Eye (tissue), 1 donor: ENCODE measurements at places on chromosomes 1 and 21.

DNA sequence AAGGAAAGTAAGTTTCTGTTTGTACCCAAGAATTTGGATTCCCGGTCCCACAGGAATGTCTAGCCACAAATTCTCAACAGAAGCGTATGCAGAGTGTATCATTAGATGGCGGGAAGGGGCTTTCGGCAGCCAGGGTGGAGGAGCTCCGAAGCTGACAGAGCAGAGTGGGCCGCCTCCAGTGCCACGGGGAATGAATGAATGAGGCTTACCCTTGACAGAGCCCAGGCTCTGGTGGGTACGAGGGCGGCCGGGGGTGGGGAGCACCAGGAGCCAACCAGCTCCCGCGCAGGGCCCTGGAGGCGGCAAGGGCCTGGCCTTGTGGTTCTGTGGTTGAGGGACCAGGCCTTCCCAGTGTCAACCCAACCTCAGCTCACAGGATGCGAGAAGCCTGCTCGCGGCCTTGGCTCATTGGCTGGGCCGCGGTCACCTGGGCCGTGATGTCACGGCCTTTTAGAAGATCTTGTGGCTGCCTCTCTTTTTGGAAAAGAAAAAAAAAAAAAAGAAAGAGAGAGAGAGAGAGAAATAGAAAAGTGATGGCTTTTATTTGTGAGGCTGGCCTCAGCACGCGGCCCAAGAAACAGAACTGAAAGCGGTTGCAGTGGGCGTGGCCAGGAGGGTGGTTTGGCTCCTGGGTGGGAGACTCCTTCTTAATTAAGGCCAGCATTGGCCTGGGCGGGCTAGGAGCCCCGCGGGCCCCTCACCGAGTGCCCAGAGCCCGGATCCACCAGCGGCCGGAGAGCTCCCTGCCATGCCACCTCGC is 34.9 kb upstream of the RUNX3 start:
- DNase-seq = peak; percentile 41

DNA sequence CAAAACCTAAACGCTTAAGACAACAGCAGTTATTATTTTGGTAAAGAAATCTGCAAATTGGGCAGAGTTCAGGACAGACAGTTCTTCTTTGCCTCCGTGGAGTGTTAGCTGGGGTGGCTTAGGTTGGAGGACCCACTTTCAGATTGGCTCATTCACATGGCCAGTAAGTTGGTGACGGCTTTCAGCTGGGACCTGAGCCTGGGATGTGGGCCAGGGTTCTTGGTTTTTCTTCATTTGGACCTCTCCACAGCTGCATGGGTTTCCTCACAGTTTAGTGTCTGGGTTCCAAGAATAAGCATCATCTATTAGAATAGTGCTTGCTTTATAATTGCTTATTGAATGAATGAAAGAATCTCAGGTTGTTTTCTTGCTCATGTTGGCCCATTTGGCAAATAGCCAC is 72.2 kb downstream of the ATF6 start:
- no peak for DNase-seq

DNA sequence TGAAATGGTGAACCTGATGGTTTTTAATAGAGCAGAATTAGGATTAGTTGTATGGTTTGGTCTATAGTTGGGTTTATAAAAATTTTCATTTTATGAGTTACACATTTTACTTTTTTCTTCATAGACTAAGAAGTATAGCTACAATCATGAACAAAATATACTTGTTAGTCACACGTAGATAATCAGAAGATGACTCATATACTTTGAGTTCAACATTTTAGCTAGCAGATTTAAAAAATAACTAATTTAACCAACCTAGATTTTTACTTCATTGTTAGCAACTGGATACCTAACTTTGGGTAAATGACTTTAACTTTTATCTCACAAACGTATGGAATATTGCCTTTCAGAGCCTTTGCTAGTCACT is 27.9 kb downstream of the MORC3 start:
- DNase-seq = no peak

DNA sequence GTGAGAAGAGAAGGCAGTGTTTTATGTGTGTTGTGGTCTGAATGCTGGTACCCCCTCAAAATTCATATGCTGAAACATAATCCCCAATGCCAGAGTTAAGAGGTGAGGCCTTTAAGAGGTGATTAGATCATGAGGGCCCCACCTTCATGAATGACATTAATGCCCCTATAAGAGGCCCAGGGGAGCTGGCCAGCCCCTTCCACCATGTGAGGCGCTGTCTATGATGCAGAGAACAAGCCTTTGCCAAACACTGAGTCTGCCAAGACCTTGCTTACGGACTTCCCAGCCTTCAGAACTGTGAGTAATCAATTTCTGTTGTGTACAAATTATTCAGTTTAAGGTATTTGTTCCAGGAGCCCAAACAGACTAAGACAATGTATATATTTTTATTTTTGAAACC is 20.2 kb downstream of the CAPZB start:
- DNase-seq = no peak

- DNase-seq = peak; percentile 45
Observed at GRCh38 chr21:46639489-46640386, 4.3 kb downstream of the PRMT2 start.

DNA sequence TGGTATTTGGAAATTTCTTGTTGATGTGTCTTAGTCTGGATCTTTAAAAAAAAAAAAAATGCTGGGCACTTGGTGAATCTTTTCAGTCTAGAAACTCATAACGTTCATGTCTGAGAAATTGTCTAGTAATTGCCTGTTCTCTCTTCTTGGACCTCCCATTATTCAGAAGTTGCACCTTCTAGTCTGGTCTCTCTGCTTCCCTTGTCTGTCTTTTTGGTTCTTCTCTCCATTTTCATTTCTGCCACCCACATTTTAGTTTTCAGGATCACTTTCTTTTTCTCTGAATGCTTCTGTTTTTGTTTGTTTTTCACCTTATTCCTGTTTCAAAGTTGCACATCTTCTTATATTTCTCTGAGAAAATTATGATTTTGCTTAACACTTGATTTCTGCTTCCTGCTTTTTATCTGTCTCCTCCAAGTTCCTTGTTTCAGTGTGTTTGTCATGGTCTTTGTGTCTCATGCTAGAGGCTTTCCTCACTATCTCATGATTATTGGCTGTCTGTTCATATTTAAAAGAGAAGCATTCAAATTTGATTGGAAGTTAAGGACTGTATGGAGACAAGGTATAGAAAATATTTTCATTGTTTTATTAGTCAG is 21.3 kb downstream of the BACE2 start:
- DNase-seq = no peak

- no peak for DNase-seq
Observed at GRCh38 chr1:209650454-209650853, 1.8 kb downstream of the LAMB3 start.

DNA sequence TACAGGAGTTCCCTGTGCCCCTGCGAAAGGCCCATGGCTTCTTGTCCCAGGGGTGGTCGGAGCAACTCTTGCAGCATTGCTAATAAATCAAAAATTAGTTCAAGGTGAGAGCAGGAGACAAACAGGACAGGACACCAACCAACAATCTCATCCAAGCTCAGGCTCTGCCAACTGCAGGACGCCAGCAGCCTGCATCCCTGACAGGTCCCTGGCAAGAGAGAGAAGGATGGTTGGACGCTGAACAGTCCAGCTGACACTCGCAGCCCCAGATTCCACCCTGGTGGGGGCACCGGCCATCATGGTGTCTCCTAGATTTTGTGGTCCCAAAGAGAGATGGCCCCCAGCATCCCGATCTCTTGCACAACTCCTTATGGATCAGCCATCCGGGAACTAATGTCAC is 142.1 kb upstream of the VAMP3 start:
- no peak for DNase-seq

GRCh38 chr1:22275626-22276395 is 132.9 kb upstream of the WNT4 start:
- peak; percentile 74 for DNase-seq

DNA sequence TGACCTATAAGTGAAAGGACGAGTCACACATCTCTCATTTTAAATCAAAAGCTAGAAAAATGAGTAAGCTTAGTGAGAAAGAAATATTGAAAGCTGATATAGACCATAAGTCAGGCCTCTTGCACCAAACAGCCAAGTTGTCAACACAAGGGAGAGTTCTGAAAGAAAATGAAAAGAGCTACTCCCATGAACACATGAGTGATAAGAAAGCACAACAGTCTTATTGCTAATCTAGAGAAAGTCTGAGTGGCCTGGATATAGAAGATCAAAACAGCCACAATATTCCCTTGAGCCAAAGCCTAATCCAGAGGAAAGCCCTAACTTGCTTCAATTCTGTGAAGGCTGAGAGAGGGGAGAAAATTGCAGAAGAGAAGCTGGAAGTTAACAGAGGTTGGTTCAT is 175.0 kb downstream of the SMYD3 start:
- DNase-seq = no peak

- no peak for DNase-seq
Observed at GRCh38 chr1:170680428-170680827, 16.5 kb downstream of the PRRX1 start.

DNA sequence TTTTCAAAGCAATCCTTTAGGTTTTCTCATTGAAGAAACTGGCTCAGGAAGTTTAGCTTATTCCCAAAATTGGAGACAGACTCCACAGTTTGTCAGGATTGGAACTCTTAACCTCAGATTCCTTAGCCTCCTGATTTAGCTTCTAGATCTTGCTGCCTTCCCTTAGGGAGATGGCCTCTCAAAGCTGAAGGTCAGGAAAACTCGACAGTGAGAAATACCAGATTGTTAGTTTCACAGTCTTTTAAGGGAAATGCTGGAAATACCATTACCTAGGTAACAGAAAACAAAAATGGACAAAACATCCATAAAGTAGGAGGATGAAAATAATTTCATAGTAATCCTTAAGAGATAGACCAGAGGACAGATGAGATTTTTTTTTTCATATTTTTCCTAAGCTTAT is 7.8 kb downstream of the RASAL2 start:
- peak; percentile 9 for DNase-seq

DNA sequence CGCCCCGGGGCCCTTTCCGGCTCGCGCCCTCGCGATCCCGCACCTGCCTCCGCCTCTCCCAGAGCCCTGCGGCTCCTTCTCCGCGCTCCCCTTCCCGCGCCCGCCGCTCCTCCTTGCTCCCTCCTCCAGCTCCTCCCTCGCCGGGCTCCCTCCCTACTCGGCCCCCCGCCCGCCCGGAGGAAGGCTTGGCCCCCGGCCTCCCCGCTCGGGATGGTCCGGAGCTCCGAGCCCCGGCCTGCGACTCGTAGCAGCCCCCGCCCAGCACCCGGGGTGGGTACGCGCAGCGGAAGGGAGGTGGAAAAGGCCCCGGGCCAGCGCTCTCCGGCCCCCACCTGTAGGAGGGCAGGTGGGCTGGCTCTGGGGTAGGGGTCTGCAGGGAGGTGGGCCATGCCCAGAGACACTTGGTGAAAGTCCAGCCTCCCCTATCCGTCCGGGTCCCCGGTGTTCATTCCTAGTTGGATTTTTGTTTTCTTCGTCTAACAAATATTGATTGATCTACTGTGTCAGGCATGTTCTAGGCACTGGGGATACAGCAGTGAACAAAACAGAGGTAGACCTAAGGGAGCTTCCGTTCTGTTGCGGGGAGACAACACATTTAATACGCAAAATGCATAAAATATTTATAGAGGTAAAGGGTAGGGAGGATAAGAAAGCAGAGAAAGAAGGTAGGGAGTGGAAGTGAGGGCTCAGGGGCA is at the start of gene HTR1D:
HTR1D (minus strand) TSS at position 82 of the 695 bp plus-strand sequence. CDS start 23,283 bp downstream, outside the sequence.
- peak; percentile 57 for DNase-seq

- no peak for DNase-seq
Observed at GRCh38 chr1:206021626-206022365, 1.9 kb downstream of the CTSE start.

GRCh38 chr1:37634244-37634991 is at the start of gene RSPO1:
Gene RSPO1 (minus strand): TSS chr1:37634892. CDS start chr1:37629661, 5,231 bp downstream.
- DNase-seq = peak; percentile 77

DNA sequence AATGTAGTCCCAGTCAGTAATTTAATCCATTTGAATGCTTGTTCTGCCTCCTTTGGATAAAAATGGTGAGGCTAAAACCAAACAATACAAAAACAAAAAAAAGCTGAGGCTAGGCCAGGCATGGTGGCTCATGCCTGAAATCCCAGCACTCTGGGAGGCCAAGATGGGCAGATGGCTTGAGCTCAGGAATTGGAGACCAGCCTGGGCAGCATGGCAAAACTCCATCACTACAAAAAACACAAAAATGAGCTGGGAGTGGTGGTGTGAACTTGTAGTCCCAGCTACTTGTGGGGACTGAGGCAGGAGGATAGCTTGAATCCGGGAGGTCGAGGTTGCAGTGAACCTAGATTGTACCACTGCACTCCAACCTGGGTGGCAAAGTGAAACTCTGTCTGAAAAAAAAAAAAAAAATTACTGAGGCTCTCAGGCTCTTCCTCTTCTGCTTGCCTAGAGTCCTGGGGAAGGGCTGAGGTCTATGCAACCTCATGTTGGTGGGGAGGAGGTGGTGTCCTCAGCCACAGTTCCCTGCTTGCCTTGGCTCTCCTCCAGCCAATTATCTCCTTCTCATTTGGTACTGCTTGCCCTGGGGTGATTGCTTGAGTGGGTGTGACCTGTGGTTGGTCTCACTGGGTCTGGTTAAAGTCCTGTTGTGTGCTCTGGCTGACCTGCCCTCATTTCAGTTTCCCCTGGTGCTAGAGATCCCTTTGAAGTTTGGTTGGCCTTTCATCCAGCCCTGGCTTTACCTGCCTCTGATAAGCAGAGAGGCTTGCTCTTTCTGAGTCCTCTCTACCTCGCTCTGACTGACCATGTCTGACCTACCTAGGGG is 20.9 kb downstream of the S1PR1 start:
- DNase-seq = no peak

DNA sequence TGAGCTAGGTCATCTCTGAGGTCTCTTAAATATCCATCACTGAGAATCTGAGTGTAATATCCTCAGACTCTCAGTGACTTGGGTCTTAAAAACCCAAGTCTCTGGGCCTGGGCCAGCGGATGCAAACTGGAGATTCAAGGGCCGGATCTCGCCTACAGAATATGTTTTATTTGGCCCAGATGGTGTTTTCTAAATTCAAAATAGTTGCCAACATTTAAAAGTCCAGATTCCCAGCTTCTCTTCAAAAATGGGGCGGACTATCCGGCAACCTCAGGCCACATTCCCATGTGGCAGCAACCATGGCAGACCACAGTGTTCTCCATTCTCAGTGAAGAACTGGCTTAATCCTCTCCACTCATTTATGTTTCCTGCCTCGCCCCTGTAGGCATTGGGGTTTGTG is 12.7 kb upstream of the HEYL start:
- no peak for DNase-seq

DNA sequence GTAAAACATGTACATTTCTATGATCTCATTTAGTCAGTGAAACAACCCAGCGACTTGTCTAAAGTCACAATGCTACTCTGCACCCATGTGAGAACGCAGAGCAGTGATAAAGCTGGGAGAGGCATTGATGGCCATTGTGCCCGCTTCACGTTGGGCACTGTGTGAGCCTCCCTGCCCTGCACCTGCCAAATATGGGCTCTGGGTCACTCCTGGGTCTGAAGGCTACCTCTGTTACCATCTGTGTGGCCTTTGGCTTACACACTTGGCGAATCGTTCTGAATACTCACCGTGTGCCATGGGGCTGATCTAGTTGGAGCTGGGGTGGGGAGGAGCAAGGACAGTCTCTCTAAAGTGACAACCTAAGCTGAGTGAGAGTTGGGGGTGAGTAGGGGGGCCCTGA is 29.9 kb downstream of the PCSK9 start:
- DNase-seq = no peak

GRCh38 chr1:18199462-18199861 is 91.9 kb downstream of the IGSF21 start:
- DNase-seq = peak; percentile 64
